T-helper 22 cell (primary cell): ENCODE measurements at places on chromosomes 16 and 17.

- DNase-seq = no peak
Measured at GRCh38 chr16:55501549-55502322, 7.1 kb upstream of the LPCAT2 start.

DNA sequence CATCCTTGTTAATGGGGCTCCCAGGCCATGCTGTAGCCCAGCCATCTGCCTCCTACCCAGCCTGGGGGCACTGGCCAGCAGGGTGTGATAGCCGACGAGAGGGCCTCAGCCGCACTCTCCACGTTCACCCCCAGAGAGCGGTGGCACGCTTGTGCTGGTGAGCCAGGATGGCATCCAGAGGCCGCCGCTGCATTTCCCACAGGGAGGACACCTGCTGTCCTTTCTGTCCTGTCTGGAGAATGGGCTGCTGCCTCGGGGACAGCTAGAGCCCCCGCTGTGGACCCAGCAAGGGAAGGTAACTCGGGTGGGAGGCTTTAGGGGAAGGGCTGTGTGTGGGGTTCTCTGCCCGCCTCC, 27.4 kb downstream of the SGSM2 start:
- no peak for DNase-seq

DNA sequence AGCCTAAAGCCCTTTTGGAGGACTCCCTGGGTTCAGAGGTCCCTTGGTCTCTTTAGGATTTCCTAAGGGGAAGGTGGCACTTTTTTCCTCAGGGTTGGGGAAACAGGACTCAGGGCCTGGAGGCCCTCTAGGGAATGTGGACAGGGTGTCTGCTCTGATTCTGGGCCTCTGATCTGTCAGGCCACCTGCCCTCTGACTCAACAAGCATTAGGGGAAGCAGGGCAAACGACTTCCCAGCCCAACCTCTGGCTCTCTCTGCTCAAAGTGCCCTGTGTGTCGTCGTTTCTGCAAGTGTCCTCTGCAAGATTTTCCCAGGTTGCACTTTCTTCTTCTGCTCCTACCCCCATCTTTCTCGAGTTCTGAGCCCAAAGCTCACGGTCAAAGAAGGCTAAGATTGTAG, 6.6 kb upstream of the IGFBP4 start:
- DNase-seq = no peak

DNA sequence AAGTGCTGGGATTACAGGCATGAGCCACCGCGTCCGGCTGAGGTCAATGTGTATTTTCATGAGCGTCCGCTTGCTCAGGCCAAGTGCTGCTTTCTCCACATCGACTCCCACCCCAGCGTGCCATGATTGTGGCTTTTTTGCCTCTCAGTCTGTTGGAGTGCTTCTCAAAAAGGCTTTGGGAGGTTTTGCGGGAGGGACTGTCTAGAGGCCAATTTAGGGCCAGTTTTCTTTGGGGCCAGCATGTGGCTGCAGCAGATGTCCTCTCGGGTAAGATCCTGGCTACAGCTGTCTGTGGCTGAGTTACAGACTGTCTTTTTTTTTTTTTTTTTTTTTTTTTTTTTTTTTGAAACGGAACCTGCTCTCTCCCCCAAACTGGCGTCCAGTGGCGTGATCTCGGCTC, 6.5 kb downstream of the C16orf90 start:
- no peak for DNase-seq

DNA sequence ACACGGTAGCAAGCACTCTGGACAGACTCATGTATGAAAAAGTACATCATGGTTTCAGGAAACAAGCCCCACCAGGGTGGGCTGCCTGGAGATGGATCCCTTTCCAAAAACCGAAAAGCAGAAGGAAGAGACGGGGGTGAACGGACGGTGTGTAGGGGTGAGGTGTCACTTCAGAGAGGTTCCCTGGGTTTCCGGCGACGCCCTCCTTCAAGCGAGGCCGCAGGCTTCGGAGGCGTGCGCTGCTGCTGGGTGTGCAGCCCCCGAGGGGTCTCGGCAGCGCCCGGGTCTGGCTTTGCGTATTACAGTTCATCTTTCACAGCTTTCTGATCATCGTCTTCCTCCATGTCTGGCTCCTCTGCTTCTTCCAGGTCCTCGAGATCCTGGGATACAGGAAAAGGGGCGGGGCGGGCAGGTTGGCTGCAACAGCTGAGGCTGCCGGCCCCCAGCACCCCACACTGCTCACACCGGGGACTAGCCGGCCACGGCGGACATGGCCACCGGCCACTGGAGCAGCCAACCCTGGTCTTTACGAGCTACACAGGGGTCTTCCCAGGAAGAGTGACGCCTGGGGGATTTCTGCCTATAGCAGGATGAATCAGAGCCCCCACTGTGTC, 9.0 kb upstream of the PPP1R27 start:
- no peak for DNase-seq

DNA sequence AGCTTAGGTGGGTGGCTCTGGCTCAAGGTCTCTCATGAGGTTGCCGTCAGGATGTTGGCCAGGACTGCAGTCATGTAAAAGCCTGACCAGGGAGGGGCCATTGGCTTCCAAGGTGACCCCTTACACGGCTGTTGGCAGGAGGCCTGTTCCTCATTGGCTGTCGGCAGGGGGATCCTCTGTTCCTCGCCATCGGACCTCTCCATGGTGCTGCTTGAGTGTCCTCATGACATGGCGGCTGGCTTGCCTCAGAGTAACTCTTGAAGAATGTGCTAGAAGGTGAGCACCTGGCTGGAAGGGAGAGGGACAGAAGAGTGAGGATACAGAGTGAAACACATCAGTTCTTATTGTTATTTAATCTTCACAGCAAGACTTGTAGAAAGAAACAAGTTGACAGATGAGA, 4.7 kb upstream of the RPRML start:
- DNase-seq = no peak

- DNase-seq = no peak
Measured at GRCh38 chr16:9047689-9048301, 43.6 kb upstream of the HAPSTR1 start.

- DNase-seq = no peak
Measured at GRCh38 chr17:78493450-78493849, 83.7 kb downstream of the DNAH17 start.
